ENCODE measurements at places on chromosomes 6 and 20. TPM values are rescaled to one million over a fixed set of nuclear protein-coding genes. Genes with fewer than 3 reads are reported as not detected.

Gene RAET1L
- total RNA-seq = not detected

Gene VSX1
- total RNA-seq = 0.11 TPM

DNA sequence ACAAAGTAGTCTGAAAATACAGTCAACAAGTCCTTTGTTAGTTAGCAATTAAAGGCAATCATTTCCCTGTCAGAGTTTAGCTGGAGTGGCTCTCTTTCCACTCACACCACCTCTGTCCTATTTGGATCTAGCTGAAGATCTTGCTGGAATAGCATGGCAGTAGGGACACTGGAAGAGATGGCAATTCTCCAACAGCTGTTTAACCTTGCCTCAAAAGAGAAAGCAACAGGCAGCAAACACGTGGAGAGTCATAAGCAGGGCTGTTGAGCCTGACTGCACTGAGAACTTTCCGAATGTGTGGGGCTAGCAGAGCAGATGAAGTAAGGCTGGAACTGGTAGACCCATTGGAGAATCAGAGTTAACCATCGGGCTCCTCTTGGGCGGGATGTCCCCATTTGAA, 38.0 kb upstream of the PRSS35 start:
- H3K36me3 ChIP-seq = no peaks in the 10 kb centered on the region
- DNase-seq = peak; percentile 21
- H3K27ac ChIP-seq = no peak overlapping the region
- H3K27me3 ChIP-seq = no peaks in the 10 kb centered on the region

- H3K27ac ChIP-seq = no peak overlapping the region
- no peaks in the 10 kb centered on the region for H3K4me1 ChIP-seq
- DNase-seq = no peak
- H3K4me3 ChIP-seq = no peak overlapping the region
Observed at GRCh38 chr6:101341926-101342325, 51.6 kb upstream of the GRIK2 start.

DNA sequence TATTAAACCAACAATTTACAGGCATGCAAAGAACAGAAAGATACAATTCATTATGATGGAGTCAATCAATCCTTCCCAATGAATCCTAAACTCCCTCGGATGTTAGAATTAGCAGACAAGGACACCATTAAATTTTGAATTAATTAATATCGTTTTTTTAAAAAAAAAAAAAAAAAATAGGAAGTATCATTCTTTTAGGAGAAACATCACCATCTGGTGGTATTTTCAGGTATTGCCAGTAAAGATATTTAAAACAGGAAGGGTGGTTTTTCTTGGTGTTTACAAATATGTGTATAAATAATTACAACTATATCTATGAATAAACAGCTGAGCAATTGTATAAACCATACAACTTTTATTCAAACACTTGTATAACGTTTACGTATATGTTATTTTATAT, 564.4 kb downstream of the HAO1 start:
- H3K4me1 ChIP-seq = no peaks in the 10 kb centered on the region
- DNase-seq = no peak
- no peak overlapping the region for H3K27ac ChIP-seq

DNA sequence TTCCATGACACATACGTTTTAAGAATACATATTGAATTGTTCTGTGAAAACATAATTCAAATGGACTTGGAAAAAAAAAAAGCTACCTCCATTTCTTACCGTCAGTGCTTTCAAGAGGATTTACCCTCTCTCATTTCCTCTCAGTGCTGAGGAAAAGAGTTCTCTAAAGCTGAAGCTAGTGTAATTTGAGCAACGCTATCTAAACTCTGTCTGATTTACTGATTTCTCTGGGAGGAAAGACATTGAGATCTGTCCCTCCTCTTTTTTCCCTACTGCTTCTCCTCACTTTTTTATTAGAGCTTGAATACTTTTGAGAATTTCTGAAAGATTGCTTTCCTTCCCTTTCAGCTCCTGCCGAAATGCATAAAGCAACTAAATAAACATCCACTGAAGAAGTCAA, 41.2 kb upstream of the GRIK2 start:
- DNase-seq = no peak
- no peak overlapping the region for H3K4me3 ChIP-seq
- peak overlapping the region; percentile 6 for H3K27ac ChIP-seq
- no peaks in the 10 kb centered on the region for H3K4me1 ChIP-seq

DNA sequence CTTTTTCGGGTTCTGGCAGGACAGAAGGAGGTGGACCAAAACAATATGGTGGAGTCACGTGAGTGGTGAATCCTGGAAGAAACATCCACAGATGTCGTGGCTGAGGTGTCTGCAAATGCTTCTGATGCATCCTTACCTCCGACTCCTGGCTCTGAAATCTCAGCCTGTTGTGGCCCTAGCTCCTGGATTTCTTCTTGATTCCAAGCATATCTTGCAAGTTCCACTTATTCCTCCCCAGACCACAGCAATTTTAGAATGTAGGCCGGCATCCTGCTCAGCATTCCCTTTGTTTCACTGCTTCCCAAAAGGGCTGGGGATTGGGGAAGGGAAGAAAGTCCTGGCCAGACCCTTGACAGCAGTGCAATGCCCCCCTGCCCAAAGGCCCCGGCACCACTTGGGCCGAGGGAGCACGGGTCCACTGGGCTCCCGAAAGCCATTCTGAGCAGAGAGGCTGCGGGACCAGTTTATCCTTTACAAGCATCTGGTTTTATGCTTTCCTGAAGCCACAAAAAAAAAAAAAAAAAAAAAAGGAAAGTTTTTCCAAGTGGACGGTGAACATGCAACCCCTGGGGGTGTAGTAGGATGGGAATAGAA, 200.9 kb upstream of the RNF24 start:
- peaks cover 7% of the 10 kb centered on the region for H3K27me3 ChIP-seq
- peaks cover 3% of the 10 kb centered on the region for H3K4me1 ChIP-seq
- no peak for DNase-seq
- no peaks in the 10 kb centered on the region for H3K36me3 ChIP-seq
- no peak overlapping the region for H3K4me3 ChIP-seq

- H3K27ac ChIP-seq = no peak overlapping the region
- no peak for DNase-seq
- no peaks in the 10 kb centered on the region for H3K36me3 ChIP-seq
- H3K4me3 ChIP-seq = no peak overlapping the region
- H3K27me3 ChIP-seq = no peaks in the 10 kb centered on the region
Observed at GRCh38 chr6:149457316-149457884, 27.4 kb downstream of the ZC3H12D start.
